Stromal cell of bone marrow (primary cell): ENCODE measurements at places on chromosomes 3 and 15.

- no peak for DNase-seq
These were observed 293.5 kb downstream of the UACA start for GRCh38 chr15:70469651-70470555.

DNA sequence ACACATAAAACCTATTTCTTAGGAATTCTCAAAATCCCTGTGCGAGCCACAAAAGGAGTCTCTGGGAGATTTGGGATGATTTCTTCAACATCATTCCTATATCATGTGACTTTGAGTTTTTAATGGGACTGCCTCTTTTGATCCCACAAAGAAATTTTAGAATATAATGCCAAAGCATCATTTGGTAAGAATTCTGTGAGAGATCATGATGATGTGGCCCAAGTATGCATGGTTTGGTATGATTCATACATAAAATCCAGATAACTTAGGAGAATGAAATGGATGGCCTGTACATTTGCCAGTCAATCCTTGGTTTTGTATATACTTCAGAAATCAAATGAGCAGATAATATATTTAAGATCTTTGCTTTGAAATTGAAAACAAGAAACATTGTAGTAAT, 61.3 kb downstream of the UBE2E2 start:
- DNase-seq, result peak; percentile 70

DNA sequence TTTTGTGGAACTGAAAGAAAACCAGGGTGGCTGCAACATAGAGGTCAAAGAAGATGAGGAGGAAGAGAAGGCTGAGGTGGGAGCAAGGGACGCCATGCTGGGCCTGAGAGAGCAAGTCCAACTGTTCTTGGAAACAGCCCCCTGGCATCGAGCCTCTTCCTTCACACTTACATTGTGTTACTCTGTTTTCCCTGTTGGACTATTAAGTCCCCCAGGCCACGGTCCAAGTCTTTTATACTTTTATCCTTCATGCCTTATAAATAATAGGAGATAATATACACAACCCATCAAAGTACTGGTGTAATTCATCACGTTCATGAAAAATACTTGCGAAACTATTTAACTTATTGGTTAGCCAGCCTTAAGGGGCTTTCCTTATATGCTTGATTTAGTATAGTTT, 79.3 kb downstream of the ATG7 start:
- no peak for DNase-seq

DNA sequence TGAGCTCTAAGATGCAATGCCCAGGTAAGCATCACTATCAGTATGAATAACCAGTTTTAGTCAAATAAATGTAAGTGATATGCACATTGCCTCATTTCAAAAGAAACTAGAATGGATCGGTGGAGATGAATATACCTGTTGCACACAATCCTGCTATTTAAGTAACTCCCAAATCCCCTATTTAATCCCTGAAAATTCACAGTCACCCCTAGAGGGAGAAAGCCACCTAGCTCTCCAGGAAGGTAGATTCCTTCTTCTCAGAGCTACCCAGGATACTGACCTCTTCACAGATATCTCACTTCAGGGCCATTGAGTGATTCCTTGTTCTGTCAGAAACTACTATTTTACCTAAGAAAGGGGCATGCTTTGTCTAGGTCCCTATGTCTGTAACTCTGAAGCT, 11.7 kb downstream of the LSAMP start:
- DNase-seq, result no peak

GRCh38 chr3:186818956-186819355, 12.7 kb upstream of the RFC4 start:
- DNase-seq, result no peak

DNA sequence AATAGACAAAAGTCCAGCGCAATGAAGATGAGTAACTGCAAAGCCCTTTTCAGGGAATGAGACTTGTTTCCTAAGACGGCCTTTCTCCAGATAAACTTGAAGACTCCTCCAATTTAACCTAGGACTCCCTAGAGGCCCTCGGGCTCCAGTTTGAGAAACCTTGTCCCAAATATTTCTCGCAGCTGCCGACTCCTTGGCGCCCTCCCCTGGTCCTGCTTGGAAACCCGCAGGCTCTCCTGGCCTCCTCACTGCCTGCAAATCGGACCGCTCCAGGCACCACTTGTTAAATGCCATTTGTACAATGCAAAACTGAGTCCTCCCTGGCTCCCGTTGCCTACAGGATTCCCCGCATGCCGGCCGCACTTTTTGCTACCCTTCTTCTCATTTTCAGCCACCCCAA, 36.8 kb downstream of the MUC4 start:
- peak; percentile 11 for DNase-seq

DNA sequence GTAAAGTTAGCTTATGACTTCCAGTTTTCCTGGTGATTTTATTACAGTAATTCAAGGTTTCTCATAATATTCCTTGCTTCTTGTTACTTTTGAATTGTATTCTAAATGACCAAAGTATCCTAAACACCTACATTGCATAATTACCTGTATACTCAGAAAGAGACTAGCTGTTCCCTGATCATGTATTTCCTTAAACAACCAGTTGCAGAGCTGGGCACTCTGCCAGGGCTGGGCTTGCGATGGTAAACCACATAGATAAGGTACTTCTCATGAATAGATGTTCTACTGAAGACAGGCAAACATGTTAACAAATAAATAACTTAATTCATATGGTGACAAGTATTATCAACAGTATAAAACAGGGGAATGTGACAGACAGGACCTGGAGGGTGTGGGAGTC, 142.3 kb upstream of the WNT5A start:
- no peak for DNase-seq

DNA sequence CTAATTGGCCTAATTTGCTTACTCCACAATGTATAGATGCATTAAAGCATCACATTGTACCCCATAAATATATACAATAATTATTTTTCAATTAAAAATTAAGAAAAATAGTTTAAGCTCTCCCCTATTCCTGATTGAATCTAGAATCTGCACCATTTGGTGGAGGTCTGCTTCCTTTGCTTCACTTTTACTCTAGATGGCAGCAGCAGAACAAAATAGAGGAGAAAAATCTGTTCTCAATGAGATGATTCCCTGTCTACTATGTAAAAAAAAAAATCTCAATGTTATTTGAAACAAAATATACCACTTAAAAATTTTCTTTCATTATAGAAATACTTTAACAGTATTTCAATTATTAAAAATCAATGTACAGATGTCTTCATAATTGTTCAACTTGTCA, 109.6 kb upstream of the FXR1 start:
- peak; percentile 13 for DNase-seq

DNA sequence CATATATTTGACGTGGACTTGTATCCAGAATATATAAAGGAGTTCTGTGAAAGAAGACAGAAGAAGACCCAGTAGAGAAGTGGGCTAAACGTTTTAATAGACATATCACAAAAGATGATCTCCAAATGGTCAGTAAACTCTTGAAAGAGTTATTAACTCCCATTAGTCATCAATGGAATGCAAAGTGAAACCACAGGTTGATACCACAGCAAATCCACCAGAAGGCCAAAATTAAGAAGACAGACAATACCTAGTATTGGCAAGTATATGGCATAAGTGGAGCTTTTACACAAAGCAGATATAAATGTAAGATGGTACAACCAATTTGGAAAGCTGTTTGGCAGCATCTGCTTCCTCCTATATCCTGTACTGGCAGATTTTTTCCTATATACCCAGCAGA, 6.0 kb downstream of the SPATA16 start:
- DNase-seq, result no peak

- DNase-seq, result no peak
These were observed 33.3 kb upstream of the SLC41A3 start for GRCh38 chr3:126117212-126117611.

DNA sequence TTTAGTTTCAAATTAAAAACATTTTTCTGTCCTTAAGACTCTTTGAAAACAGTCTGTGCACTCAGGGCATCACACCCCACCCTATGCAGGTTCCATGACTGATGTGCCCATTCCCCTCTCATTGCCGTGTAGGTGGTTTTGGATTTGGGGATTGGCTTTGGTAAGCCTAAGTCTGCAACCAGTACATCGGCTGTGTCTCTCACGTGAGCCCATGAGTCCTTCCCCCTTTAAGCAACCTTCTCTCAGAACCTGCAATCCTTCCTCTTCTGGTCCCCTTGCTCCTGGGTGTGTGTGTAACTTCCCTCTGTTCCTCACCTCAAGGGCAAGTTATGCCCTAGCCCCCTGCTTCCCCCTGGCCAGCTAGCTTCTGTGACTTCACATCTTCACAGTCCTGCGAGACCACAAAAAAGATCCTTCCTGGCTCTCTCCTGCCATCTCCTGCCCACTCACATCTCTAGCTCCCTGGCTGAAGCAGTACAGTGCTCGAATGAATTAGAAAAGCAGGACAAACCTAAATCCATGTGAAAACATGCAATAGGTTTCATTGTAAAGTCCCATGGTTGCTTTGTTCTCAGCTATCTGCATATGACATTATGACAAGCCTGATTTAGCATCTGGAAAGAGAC, 126.7 kb downstream of the UACA start:
- DNase-seq, result no peak

DNA sequence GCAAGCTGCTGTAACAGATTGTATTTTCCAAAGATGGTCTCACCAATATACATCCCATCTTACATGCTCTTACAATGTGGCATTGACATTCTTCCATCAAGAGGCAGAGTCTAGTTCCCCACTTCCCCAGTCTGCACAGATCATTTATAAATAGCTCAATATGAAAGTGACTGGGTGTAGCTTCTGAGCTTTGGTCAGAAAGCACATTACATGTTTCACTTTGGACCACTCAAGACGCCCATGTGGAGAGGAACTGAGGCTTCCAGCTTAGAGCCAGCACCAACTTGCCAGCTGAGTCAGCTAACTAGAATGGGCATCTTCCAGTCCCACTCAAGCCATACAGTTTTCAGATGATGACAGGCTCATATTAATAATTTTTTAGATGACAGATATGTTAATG, 45.5 kb downstream of the GREM1 start:
- DNase-seq, result no peak

DNA sequence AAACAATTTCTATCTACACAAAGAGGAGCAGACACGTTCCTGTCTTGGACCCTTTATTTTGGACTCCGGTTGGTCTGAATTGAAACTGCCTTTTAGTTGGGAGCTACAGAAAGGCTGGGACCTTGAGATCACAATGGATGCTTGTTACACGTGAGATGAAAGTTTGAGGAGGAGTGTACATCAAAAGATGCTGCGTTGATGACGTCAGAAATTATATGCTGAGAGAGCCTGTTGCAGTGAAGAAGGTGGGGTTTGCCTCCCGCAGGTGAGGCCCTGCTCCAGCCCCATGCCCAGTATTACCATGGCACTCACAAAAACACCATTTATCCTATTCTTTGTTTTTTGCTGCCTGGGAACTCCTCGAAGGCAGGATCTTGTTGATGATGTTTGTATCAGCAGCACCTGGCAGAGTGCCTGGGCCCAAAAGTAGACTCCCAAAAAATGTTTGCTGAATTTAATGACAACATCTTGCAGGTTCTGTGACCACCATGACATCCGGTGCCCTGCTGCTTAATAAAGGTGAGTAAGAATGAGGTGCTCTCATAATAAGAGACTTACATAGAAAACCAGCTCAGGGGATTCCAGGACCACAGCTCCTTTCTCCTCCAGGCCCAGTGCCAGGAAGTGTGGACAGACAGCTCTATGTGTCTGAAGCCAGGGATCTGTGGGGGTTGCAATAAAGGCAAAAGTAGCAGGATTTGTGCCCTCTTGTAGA, 136.1 kb upstream of the UBE2E1 start:
- DNase-seq, result no peak

- DNase-seq, result no peak
These were observed 11.1 kb upstream of the P2RY14 start for GRCh38 chr3:151289445-151289844.

DNA sequence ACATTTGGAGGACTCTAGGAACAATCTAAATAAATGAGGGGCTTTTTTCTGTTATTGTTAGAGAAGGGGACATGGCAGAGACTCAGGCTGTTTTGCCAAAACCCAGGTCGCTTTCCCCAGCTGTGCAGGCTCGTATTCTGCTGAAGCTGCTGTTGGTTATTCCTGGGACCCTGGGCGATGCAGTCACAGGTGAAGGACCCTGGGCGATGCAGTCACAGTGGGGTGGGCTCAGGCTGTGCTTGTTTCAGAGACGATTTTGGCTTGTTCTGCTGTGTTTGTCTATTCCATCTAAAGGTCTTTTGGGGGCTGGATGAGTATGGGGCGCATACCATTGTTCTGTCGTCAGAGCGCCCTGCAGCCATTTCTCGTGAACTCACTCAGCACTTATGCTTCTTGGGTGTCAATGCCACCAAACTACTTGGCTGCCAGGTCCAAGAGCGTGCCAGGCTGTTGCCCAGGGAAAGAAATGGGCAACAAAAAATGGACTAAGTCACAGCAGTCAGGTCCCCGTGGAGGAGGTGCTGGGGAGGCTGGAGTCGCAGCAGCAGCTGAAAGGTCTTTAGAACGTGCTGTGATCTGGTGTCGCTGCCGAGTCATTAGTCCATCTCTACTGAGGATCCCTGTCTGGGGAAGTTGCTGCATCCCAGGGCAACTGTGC, 151.4 kb downstream of the CHDH start:
- no peak for DNase-seq

DNA sequence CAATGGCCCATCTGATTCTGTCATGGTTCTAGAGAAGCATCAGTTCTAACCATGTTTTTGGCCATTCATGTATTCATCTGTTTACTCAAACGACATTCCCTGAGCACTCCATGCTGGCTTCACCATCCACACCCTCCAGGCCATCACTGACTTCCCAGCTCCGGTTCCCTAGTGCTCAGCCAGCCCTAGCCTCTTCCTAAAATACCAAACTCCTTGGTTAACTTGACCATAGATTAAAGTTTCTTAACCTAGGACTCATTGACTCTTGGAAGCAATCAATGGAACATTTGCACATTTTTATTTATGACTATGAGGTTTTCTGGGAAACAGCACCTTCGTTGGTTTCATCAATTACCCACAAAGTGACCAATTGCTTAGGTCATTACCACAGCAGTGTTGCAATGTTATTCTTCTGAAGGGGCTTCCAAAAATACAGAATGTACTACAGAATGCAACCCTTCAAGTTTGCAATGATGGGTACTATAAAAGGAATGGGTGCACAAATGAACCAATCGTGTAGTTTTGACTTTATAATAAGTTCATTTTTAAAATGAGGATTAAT, 27.2 kb upstream of the SLC25A36 start:
- DNase-seq, result peak; percentile 48

- no peak for DNase-seq
These were observed 18.5 kb upstream of the TUSC7 start for GRCh38 chr3:116691041-116691440.
